ENCODE measurements at places on chromosomes 5 and 9. TPM values are rescaled to one million over a fixed set of nuclear protein-coding genes. Genes with fewer than 3 reads are reported as not detected.
A peak's percentile ranks its signal among the peaks of the same experiment; 100 is the strongest.

- H3K4me1 ChIP-seq: no peaks in the 10 kb centered on the region
- H3K27me3 ChIP-seq: no peaks in the 10 kb centered on the region
- DNase-seq: no peak
- no peaks in the 10 kb centered on the region for H3K36me3 ChIP-seq
- H3K27ac ChIP-seq: no peak overlapping the region
Observed at GRCh38 chr5:143355710-143356109, 47.8 kb downstream of the NR3C1 start.

- H3K27me3 ChIP-seq: no peaks in the 10 kb centered on the region
- no peaks in the 10 kb centered on the region for H3K36me3 ChIP-seq
- no peak overlapping the region for H3K27ac ChIP-seq
Observed at GRCh38 chr5:2532809-2533208, 218.7 kb downstream of the IRX2 start.

- peak overlapping the region; percentile 78 for H3K27ac ChIP-seq
- no peaks in the 10 kb centered on the region for H3K36me3 ChIP-seq
- peaks cover 18% of the 10 kb centered on the region for H3K4me1 ChIP-seq
- peak; percentile 65 for DNase-seq
- no peak overlapping the region for H3K4me3 ChIP-seq
Observed at GRCh38 chr9:120366644-120367019, 213.3 kb downstream of the CDK5RAP2 start.

- H3K4me1 ChIP-seq: peaks cover 23% of the 10 kb centered on the region
- H3K36me3 ChIP-seq: no peaks in the 10 kb centered on the region
- no peaks in the 10 kb centered on the region for H3K27me3 ChIP-seq
- no peak overlapping the region for H3K27ac ChIP-seq
Observed at GRCh38 chr9:93315118-93315517, 131.2 kb downstream of the WNK2 start.

DNA sequence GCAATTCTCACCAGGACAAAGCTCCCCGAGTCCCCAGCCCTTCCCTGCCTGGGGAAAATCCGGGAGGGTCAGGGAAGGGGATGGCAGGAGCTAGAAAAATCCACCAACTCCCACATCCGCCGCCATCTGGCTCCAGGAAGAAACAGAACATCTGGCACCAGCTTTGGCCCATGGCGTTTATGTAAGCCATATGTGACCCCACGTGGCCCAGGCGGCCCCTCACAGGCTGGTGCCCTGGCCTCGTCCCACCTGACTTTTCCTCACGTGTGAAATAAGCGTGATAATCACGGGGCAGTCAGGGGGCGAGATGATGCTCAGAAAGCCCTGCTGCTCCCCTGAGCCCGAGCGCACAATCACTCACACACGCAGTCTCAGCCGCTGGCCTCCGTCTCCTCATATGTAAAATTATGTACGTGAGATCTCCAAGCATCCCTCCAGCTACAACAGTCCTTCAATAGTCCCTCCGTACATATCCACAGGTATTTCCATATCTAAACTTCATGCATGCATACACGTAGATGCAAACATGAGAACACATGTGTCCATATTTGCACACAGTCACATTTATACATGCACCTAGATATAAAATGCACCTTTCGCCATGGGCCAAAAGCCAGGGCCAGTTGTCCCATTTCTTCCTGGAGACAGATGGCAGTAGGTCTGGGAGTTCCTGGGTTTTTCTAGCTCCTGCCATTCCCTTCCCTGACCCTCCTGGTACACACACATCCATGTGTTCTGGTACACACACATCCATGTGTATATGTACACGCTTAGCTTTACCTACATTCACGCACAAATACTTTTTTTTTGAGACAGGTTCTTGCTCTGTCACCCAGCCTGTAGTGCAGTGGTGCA, 28.9 kb downstream of the PLPP7 start:
- H3K36me3 ChIP-seq: no peaks in the 10 kb centered on the region
- H3K4me3 ChIP-seq: no peak overlapping the region
- H3K27me3 ChIP-seq: no peaks in the 10 kb centered on the region
- peaks cover 36% of the 10 kb centered on the region for H3K4me1 ChIP-seq
- peak; percentile 5 for DNase-seq

GRCh38 chr9:113343732-113344231, 3.7 kb upstream of the WDR31 start:
- no peaks in the 10 kb centered on the region for H3K4me1 ChIP-seq
- DNase-seq: no peak
- no peaks in the 10 kb centered on the region for H3K36me3 ChIP-seq
- H3K27me3 ChIP-seq: no peaks in the 10 kb centered on the region
- no peak overlapping the region for H3K27ac ChIP-seq
- H3K4me3 ChIP-seq: no peak overlapping the region

- H3K4me3 ChIP-seq: no peak overlapping the region
- no peak for DNase-seq
- H3K36me3 ChIP-seq: no peaks in the 10 kb centered on the region
- no peaks in the 10 kb centered on the region for H3K4me1 ChIP-seq
Observed at GRCh38 chr9:29966247-29966646, 2393.0 kb upstream of the C9orf72 start.

DNA sequence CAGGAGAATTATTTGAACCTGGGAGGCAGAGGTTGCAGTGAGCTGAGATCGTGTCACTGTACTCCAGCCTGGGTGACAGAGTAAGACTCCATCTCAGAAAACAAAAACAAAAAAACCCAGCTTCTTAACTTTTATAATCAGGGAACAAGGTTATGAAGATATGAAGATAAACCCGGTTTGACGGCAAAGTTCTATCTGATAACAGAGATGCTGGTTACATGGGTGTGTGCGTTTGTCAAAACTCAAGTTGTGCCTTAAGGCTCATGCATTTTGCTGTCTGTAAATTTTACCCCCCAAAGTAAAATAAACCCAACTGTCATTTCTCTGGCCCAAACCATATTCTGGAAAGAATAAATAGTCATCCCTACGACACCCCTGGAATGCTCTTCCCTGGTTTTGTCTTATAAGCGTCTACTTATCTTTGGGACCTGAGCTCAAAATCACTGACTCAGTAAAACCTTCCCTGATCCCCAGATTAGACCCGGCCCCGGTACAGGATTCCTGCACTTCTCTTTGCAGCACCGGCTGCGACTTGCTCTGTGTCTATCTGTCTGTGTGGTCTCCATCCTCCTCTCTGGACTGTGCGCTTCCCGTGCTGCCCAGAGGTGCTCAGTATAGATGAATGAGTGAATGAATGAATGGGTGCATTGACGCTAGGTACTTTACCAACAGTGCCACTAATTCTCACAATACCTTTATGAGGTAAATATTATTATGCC, 172.2 kb downstream of the DAB2IP start:
- no peaks in the 10 kb centered on the region for H3K4me1 ChIP-seq
- H3K27me3 ChIP-seq: no peaks in the 10 kb centered on the region
- DNase-seq: no peak
- H3K4me3 ChIP-seq: no peak overlapping the region

DNA sequence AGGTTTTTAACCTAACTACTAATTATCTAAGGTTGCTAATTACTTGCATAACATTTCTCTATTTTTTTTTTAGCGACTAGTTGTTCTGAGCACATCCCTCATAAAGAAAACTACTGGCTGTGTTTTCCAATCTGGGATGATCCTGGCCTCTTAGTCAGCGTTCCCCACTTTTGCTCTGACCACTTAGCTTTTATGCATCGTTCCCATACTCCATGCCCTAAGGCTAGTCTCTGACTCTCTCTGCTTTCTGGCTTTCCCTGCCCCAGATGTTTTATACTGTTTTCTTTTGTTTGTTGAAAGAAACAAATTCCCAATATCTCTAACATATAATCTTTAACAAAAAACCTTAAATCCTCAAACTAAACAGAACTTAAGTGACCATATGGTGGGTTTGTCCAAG, 217.9 kb downstream of the SPATA31D1 start:
- H3K27ac ChIP-seq: no peak overlapping the region
- no peaks in the 10 kb centered on the region for H3K36me3 ChIP-seq
- no peak for DNase-seq
- no peak overlapping the region for H3K4me3 ChIP-seq
- H3K4me1 ChIP-seq: no peaks in the 10 kb centered on the region

GRCh38 chr9:120944434-120944843, 17.8 kb upstream of the TRAF1 start:
- H3K36me3 ChIP-seq: no peaks in the 10 kb centered on the region
- no peak for DNase-seq
- no peaks in the 10 kb centered on the region for H3K4me1 ChIP-seq
- H3K27me3 ChIP-seq: no peaks in the 10 kb centered on the region
- H3K4me3 ChIP-seq: no peak overlapping the region

DNA sequence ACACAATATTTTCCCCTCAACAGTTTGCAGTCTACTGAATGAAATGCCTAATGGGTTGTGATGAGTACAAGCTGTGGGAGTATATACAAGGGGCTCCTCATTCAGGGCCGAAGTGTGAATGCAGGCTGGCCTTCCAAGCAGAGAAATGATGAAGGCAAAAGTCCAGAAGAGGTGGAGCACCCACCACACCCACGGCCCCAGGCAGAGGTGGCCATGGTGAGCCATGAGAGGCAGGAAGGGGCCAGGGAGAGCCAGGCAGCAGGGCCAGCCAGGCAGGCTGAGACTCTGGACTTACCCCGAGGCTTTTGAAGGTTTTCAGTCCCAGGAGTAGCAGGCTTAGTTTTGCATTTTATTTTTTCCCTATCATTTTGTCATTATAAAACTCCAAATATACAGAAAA, 218.1 kb downstream of the AUH start:
- no peaks in the 10 kb centered on the region for H3K4me1 ChIP-seq
- no peak for DNase-seq
- H3K27ac ChIP-seq: no peak overlapping the region
- no peaks in the 10 kb centered on the region for H3K27me3 ChIP-seq

DNA sequence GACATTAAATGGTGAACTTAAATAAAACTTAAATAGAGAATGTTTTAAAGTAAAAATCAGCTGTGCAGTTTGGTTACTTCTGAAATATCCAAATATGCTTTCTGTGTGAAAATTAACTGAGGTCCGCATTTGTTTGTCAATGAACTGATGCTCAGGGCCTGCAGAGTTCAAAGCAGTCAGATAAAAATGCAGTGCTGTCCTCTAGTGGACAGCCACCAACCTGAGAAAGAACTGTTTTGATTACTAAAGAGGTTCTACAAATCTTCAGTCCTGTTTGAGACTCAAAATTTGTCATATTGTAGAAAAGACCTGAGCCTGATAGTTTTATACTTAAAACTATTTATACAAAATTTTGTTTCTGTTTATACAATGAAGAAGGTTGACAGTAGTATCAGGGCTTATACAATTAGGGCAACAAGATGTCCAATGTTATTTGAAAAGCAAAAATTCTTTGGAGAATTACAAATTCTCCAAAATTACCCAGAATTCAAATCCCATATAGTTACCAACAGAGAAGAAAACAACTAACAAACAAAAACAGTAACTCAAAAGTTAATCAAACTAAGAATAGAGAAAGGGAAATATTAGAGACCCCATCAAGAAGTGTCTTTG, 232.3 kb upstream of the TBCA start:
- no peaks in the 10 kb centered on the region for H3K4me1 ChIP-seq
- DNase-seq: peak; percentile 38
- H3K4me3 ChIP-seq: no peak overlapping the region
- H3K36me3 ChIP-seq: no peaks in the 10 kb centered on the region

GRCh38 chr9:99351647-99352046, 129.6 kb downstream of the SEC61B start:
- H3K27ac ChIP-seq: no peak overlapping the region
- no peaks in the 10 kb centered on the region for H3K27me3 ChIP-seq
- no peak overlapping the region for H3K4me3 ChIP-seq
- H3K4me1 ChIP-seq: no peaks in the 10 kb centered on the region

DNA sequence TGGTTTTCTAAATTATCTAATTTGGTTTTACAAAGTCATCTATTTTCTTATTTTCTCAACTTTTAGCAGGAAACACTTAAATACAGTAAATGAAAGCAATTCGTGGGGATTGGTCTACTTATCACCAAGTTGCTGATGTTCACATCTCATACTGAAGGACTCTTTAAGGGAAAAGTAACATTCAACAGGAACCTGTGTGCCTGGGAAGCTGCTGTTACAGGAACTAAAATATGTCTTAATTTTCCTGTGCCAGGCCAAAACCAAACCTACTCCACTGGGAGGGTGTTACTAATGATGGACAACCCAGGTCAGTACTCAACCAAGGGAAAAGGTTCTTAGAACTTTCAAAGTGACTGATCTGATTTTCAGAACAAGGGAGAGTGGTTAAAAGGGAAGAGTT, 5.3 kb downstream of the ISCA1 start:
- H3K4me3 ChIP-seq: no peak overlapping the region
- DNase-seq: no peak
- no peaks in the 10 kb centered on the region for H3K27me3 ChIP-seq
- no peaks in the 10 kb centered on the region for H3K36me3 ChIP-seq
- no peak overlapping the region for H3K27ac ChIP-seq

DNA sequence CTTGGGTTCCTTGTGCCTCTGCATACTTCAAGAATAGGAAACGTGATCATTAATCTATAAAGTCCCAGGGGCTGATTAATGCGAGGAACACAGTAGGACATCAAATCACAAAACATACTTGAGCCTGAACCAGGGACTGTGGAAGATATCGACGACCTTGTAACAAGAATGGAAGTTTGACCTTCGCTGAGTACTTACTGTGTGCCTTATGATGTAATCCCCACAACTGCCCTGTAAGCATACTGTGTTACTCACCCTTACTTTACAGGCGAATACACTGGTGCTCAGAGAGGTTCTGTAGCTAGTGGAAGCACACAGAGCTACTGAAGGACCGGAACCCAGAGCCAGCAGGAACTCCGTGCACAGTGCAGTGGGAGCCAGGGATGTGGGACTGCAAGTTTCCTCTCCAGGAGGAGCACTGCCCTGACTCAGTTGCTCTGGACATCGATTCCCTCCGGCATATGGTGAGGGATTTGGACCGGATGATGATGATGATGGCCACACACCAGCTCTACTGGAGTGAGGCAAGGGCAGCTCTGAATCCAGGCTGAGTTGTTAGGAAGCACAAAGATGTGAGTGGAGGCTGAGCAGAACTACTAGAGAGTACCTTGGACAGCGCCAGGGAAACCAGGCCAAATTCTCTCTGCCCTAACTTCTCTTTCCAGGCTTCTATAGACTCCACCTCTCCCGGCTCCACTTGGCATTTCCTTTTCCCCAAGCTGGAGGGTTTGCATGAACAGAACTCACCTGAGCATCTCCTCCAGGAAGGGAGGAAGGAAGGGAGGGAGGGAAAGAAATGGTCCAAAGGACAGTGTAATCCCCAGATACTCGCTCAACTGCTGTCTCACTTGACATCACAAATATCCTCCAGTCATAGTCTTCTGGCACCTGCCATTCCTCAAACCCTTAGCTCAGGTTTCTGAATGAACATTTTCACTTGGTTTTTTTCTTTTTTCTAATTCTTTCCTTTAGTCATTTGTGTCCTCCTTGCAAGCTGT, 1.5 kb upstream of the GABBR2 start:
- H3K4me3 ChIP-seq: no peak overlapping the region
- H3K27ac ChIP-seq: no peak overlapping the region
- H3K36me3 ChIP-seq: no peaks in the 10 kb centered on the region

OR1J2 gene
- total RNA-seq: not detected

PFN3 gene
- not detected for total RNA-seq

ABO gene
- total RNA-seq: not detected

TNFSF8 gene
- 0.20 TPM for total RNA-seq

OSMR gene
- total RNA-seq: not detected

NR6A1 gene
- total RNA-seq: 33.6 TPM

TRMT10B gene
- total RNA-seq: 7.8 TPM

OLFML2A gene
- 1.1 TPM for total RNA-seq

ZBTB26 gene
- total RNA-seq: 8.7 TPM

ITK gene
- not detected for total RNA-seq

PLAC8L1 gene
- total RNA-seq: not detected
